Activated naive CD8-positive, alpha-beta T cell treated with anti-CD3 and anti-CD28 coated beads for 36 hours (primary cell): ENCODE measurements at places on chromosomes 7 and 10. TPM values are rescaled to one million over a fixed set of nuclear protein-coding genes. Genes with fewer than 3 reads are reported as not detected.

Gene PLXNA4
- 0.29 TPM for total RNA-seq

Gene CTAGE8
- total RNA-seq, result 1.9 TPM

Gene MSMB
- total RNA-seq, result not detected

Gene SPDYE6
- not detected for total RNA-seq

DNA sequence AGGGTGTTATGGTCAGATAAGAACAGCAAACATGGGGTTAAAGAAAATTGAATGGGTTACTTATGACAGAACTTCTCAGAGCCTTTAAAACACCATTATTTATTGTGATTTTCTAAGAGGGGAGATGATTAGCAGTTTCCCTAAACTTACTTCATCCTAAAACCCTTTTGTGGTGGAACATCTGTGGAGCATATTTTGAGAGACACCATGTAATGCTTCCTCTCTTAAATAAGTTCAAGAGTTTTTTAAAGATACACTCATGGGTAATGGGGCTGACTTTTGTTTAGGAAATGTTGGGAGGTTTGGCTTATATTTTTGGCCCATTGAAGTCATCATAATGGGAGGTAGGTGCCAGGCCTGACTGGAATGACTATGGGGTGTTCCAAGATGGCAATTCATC lies 8.4 kb upstream of the PDCD4 start:
- peaks cover 6% of the 10 kb centered on the region for H3K36me3 ChIP-seq
- peaks cover 91% of the 10 kb centered on the region for H3K4me1 ChIP-seq
- H3K27me3 ChIP-seq, result no peaks in the 10 kb centered on the region

DNA sequence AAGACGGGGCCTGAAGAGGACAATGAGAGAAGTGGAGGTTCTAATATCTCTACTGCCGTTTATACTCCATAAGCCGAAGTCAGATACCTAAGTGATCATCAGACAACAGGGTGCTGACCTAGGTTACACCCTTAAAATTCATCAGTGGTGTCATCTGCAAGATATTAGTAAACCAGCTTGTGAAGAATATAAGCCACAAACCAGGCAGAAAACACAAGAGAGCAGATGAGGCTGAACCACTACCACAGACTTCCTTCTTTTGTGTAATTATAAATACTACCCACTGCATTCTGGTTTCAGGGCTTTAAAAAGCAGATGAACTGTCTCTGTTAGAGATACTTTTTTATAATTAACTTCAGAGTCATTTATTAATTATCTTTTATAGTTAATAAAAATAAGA lies 69.0 kb upstream of the LRRC17 start:
- H3K4me3 ChIP-seq, result no peak overlapping the region
- DNase-seq, result no peak
- peaks cover 3% of the 10 kb centered on the region for H3K36me3 ChIP-seq
- no peak overlapping the region for H3K27ac ChIP-seq
- H3K4me1 ChIP-seq, result no peaks in the 10 kb centered on the region

GRCh38 chr7:2289111-2289586 lies 25.1 kb downstream of the SNX8 start:
- no peak overlapping the region for H3K27ac ChIP-seq
- H3K4me1 ChIP-seq, result no peaks in the 10 kb centered on the region
- no peaks in the 10 kb centered on the region for H3K36me3 ChIP-seq

- no peaks in the 10 kb centered on the region for H3K4me1 ChIP-seq
- H3K27ac ChIP-seq, result no peak overlapping the region
- no peak overlapping the region for H3K4me3 ChIP-seq
- no peaks in the 10 kb centered on the region for H3K36me3 ChIP-seq
- no peaks in the 10 kb centered on the region for H3K27me3 ChIP-seq
- DNase-seq, result no peak
Measured at GRCh38 chr7:105975770-105976417, 12.8 kb downstream of the CDHR3 start.
